ENCODE measurements at places on chromosomes 16 and 17. TPM values are rescaled to one million over a fixed set of nuclear protein-coding genes. Genes with fewer than 3 reads are reported as not detected.

GRCh38 chr17:64974750-64975317 lies 55.6 kb upstream of the LRRC37A3 start:
- peak overlapping the region; percentile 90 for H3K4me3 ChIP-seq
- H3K4me1 ChIP-seq: peaks cover 14% of the 10 kb centered on the region
- H3K36me3 ChIP-seq: peaks cover 9% of the 10 kb centered on the region

DNA sequence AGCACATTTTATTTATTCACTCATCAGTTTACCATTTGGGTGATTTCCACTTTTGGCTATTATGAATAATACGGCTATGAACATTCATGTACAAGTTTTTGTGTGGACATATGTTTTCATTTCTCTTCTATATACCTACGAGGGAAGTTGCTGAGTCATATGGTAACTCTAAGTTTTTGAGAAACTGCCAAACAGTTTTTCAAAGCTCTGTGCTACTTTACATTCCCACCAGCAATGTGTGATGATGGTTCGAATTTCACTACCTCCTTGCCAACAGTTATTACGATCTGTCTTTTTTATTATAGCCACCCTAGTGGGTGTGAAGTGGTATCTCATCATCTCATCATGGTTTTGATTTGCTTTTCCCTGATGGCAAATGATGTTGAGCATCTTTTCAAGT lies 63.7 kb upstream of the MRTFB start:
- H3K4me3 ChIP-seq: no peak overlapping the region
- H3K27me3 ChIP-seq: peaks cover 3% of the 10 kb centered on the region

GLIS2 gene
- 19.5 TPM for total RNA-seq

SHCBP1 gene
- 15.7 TPM for total RNA-seq

CACNG5 gene
- 3.1 TPM for total RNA-seq

GRCh38 chr17:42979511-42980273 lies at the start of gene PTGES3L:
PTGES3L (minus strand) TSS chr17:42980080; CDS start chr17:42980053, 27 bp downstream.
- H3K27me3 ChIP-seq: peaks cover 4% of the 10 kb centered on the region
- peak within 1 kb of the TSS; percentile 97 for H3K27ac ChIP-seq

- H3K4me1 ChIP-seq: peaks cover 12% of the 10 kb centered on the region
- H3K36me3 ChIP-seq: 0 out of 2 replicates have a peak, but pooled peaks cover 5% of the 10 kb centered on the region
- H3K27ac ChIP-seq: no peak overlapping the region
- DNase-seq: no peak
Observed at GRCh38 chr16:66952430-66953110, 8.5 kb upstream of the CES3 start.

GRAPL gene
- 0.55 TPM for total RNA-seq

DNA sequence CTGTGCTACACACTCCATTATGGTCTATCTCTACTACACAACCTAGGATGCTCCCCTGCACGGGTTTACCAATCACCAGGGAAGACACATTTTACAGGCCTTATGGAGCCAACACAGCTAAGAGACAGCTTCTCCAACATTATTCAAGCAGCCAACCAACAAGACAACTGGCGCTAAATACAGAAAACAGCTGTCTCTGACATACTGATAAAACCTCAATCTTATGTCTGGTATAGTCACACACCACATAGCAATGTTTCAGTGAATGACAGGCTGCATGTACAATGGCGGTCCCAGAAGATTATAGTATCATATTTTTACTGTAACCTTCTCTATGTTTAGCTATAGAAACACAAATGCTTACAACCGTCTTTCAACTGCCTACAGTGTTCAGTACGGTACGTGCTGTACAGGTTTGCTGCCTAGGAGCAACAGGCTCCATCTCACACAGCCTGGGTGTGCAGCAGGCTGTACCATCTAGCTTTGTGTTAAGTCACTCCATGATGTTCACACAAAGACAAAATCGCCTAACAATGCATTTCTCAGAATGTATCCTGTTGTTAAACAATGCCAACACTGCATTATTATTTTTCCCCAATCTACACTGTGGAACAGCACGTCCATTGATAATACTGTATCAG lies 10.9 kb downstream of the USP22 start:
- no peaks in the 10 kb centered on the region for H3K27me3 ChIP-seq
- peak overlapping the region; percentile 69 for H3K27ac ChIP-seq
- peaks cover 27% of the 10 kb centered on the region for H3K36me3 ChIP-seq
- DNase-seq: no peak
- peaks cover 75% of the 10 kb centered on the region for H3K4me1 ChIP-seq

DNA sequence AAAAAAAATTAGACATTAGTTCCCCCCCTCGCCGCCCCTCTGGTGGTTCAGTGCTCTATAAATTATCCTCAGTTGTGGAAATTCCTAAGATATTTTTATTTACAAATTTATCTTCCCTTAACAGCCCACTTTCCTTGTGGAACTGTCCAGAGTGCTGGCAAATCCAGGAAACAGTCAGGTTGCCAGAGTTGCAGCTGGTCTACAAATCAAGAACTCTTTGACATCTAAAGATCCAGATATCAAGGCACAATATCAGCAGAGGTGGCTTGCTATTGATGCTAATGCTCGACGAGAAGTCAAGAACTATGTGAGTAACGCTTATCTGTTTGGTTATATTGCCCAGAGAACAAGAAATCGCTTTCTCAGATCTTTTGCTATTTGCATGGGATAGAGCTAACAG lies 2.9 kb downstream of the KPNB1 start:
- H3K36me3 ChIP-seq: peaks cover 62% of the 10 kb centered on the region
- peaks cover 28% of the 10 kb centered on the region for H3K4me1 ChIP-seq
- peak overlapping the region; percentile 20 for H3K4me3 ChIP-seq
- DNase-seq: no peak
- no peaks in the 10 kb centered on the region for H3K27me3 ChIP-seq

- no peak overlapping the region for H3K27ac ChIP-seq
- H3K27me3 ChIP-seq: no peaks in the 10 kb centered on the region
- peak; percentile 80 for DNase-seq
Observed at GRCh38 chr16:28981517-28981916, 3.3 kb upstream of the LAT start.

DNA sequence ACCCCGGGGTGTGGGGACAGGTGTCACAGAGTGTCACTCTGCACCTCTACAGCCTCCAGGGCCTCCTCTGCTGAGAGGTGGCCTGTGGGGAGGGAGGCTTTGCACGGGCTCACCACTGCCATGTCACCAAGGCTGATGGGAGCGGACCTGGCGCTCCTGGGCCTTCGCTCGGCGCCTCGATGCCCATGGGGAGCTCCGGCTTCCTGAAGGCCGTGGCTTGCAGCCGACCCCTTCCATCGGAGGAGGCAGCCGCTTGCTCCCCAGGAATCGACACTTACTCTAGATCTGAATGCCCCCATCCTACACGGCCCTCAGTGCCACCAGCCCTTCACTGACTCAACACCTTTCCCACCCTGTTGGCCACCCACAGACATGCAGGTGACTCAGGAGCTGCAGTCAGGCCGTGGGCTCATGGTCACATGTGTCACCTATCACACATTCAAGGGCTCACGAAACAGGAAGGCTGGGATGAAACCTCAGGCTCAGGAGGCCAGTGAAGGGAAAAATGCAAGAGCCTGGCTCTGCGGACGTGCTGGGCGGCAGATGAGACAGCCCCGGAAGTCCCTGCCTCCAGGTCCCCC lies 11.9 kb downstream of the LGALS3BP start:
- H3K36me3 ChIP-seq: peaks cover 4% of the 10 kb centered on the region
- no peak overlapping the region for H3K27ac ChIP-seq
- no peak for DNase-seq
- H3K27me3 ChIP-seq: no peaks in the 10 kb centered on the region
- no peak overlapping the region for H3K4me3 ChIP-seq

DNA sequence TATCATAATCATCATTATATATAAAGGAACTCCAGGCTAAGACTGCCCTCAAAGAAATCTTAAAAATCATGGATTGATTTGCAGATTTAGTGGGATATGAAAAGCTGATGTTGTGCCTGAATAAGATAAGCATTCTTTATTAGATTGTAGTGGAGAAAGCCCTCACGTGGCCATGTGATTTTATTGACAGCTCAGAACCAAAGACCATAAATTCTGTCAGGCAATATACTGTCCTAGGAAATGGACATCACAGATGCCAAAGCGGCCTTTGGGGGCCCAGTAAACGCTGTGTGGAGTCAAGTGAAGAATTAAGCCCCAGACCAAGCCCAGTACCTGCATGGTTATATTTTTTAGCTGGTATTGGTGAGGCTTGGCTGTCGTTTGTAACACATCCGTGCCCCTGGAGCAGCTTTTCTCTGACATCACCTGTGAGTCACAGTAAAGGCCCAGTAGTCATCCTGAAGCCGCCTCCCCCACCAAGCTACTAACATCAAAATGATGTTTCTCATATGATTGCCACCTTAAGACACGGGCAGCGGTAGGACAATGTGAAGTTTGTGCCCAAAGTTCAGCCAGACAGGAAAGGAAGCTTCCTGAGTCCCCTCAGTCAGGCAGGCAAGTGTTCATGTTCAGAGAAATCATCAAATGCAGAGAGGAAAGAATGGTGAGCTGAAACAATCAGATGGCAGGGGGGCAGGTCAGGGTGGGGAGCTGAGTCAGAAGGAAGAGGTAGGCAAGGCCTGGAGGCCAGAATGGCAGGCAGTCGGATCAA lies 209.4 kb downstream of the IRX3 start:
- no peaks in the 10 kb centered on the region for H3K27me3 ChIP-seq
- no peaks in the 10 kb centered on the region for H3K36me3 ChIP-seq
- no peak for DNase-seq
- no peak overlapping the region for H3K27ac ChIP-seq
- no peak overlapping the region for H3K4me3 ChIP-seq

DNA sequence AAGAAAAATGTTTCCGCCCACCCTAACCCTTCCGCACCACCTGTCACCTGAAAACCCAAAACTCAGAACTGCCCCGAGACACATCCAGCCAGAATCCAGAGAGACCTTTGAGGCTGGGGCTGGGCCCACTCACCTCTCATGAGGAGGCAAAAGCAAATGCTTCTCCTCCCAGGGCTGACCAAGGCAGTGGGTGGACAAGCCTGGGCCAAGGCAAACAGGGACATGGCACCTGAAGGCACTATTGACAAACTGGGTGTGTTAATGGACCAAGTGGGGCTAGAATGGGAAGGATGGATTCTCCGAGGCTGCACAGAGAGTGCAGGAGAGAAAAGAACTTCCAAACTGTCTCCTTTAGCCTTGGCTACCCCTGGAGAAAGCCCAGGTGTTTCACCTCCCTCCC lies 54.4 kb downstream of the SOX9 start:
- no peak for DNase-seq
- H3K4me1 ChIP-seq: peaks cover 54% of the 10 kb centered on the region
- no peak overlapping the region for H3K4me3 ChIP-seq
- no peaks in the 10 kb centered on the region for H3K36me3 ChIP-seq
- no peaks in the 10 kb centered on the region for H3K27me3 ChIP-seq

GRCh38 chr17:37450112-37450511 lies 39.6 kb upstream of the DUSP14 start:
- no peaks in the 10 kb centered on the region for H3K27me3 ChIP-seq
- no peak for DNase-seq
- H3K27ac ChIP-seq: peak overlapping the region; percentile 17
- H3K4me3 ChIP-seq: no peak overlapping the region
- peaks cover 10% of the 10 kb centered on the region for H3K36me3 ChIP-seq

GAS7 gene
- total RNA-seq: 13.9 TPM

LUC7L gene
- total RNA-seq: 135 TPM

LPCAT2 gene
- total RNA-seq: 5.8 TPM

DNA sequence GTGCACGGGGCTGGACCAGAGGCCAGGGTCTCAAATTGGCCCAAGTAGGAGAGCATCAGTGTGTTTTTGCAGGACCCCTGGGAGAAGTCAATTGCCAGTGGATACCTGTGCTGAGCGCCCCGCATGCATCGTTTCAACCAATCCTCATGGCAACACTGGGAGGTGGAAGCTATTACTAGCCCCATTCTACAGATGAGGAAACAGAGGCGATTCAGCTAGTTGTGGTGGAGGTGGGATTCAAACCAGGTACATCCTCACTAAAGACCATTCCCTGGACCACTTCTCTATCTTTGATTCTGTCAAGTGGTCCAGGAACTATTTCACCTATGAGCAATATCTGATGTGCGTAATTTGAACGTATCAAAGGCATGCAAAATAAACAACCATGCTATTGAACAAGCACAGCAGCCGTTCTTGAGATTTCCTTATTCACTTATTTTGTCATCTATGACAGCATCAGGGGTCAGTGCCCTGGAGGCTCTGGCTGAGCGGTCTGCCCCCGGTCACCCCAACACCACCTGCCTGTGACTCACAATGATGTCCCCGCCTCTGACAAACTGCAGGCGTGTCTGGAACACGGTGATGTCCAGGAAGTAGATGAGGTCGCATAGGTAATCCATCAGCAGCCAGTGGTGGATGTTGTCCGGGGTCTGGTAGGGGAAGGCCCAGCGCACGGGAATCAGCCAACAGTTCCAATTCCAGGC lies 54.0 kb downstream of the CNGB1 start:
- no peaks in the 10 kb centered on the region for H3K36me3 ChIP-seq
- no peak for DNase-seq
- H3K4me3 ChIP-seq: no peak overlapping the region
- no peak overlapping the region for H3K27ac ChIP-seq
- H3K27me3 ChIP-seq: no peaks in the 10 kb centered on the region

DNA sequence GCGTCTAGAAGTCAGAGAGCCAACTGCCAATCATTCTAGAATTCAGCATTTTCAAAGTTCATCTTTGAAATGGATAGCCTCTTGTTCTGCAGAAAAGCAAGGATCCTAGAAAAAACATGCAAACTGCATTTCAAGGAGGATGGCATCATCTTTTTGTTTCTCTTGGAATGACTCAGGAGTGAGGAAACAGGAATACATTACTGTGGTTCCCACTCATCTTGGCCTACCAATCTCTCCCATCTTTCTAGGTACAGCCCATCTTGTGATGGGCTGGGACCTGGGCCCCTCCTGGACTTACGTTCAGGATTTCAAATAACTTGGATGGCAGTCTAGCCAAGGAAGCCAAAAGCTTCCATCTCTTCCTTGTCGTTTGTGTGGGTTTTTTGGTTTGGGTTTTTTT lies 363.4 kb downstream of the CDH13 start:
- H3K36me3 ChIP-seq: no peaks in the 10 kb centered on the region
- H3K27me3 ChIP-seq: no peaks in the 10 kb centered on the region
- H3K27ac ChIP-seq: no peak overlapping the region
- DNase-seq: no peak
- no peaks in the 10 kb centered on the region for H3K4me1 ChIP-seq

MKS1 gene
- 18.9 TPM for total RNA-seq

DNA sequence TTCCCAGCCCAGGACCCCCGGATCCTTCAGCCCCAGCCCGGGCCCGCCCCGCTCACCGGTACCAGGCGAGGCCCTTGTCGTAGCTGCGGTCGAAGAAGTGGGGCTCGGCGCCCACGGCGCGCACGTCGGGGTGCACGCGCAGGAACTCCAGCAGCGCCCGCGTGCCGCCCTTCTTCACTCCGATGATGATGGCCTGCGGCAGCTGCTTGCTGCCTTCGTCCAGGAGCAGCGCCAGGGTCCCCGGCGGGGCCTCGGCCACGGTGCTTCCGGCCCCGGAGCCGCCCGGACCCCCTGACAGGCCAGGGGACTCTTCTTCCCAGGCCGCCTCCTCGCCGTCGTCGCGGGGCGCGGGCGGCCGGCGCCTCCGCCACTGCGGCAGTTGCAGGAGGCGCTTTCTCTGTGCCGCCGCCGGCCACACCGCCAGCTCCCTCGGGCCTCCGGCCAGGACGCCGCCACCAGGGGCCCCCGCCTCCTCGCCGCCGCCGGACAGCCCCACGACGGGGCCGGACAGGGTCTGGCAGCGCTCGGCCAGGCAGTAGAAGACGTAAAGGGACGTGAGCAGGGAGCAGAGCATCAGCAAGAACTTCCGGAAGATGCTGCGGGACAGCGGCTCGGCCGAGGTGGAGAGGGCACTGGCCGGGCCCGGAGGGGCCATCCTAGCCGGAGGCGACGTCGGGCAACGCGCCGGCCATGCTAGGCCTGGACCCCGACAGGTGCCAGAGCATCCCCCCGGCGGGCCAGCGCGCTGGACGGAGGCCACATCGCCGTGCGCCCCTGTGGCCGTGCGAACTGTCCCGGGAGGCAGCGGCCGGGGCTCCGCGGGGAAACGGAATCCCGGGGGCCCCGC lies 1.0 kb downstream of the HS3ST3A1 start:
- peaks cover 20% of the 10 kb centered on the region for H3K27me3 ChIP-seq
- peak; percentile 37 for DNase-seq
- H3K4me3 ChIP-seq: peak overlapping the region; percentile 69
